NCI-H69 (cell line): ENCODE measurements at places on chromosomes 7 and 10.

DNA sequence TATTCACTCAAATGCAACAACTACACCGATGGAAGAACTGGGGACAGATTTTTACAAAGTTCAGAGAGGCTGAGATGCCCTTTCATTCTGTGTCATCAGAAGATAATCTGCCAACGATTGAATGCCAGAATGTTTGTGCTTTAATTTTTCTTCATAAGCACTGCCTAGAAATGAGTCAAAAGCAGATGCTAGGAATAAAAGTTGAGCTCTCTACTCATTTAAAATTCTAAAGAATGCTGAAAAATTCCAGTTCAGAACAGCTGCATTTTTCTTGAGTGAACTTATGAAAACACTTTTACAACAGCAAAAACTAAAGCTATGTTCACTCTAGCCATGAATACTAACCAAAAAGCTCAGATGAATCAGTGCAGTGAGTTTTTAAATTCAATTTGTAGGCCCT lies 22.3 kb upstream of the FAM133B start:
- no peak for DNase-seq

DNA sequence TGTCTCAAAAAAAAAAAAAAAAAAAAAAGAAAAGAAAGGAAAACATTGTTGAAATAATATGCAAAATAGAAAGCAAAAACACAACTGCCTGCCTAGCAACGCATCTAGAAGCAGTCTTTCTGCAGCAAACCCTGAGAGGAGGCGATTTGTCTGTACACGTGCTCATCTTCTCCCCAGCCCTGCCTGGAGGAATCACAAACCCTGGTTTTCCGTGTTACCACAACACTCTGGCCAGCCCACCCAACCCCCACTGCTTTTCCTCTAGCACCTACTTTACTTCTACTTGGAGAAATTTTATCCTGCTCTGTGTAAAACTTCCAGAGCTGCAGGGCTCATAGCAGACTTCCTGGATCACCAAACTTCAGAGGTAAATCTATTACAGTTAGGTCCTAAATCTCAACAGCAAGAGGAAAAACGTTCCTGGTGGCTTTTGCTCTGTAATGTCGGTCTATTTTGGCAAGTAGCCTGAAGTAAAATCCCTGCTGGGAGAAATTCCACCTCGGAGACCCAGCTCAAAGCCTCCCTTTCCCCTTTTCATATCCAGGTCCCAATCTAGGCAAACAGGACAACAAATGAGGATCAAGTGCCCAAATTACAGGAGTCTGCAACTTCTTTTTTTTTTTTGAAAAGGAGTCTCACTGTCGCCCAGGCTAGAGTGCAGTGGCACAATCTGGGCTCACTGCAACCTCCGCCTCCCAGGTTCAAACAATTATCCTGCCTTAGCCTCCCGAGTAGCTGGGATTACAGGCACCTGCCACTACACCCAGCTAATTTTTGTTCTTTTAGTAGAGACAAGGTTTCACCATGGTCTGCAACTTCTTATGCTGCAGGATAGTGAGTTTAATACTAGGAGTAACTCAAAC lies 91.6 kb downstream of the DNMBP start:
- DNase-seq = peak; percentile 46

DNA sequence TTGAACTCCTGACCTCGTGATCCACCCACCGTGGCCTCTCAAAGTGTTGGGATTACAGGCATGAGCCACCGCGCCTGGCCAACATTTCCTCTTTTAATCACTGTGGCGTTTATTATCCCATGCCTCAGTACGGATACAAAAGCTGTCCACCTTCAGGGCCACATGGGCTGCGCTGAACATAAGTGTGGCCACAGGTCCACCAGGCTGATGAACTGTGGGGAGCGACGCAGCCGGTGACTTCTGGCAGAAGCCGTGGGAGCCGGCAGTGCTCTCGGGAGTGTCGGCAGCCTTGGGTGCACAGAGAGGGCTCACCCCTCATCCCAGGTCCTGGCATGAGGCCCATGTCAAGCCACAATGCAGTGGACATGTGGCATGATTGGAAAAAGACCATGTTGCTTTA lies 223.6 kb downstream of the TNS3 start:
- no peak for DNase-seq

DNA sequence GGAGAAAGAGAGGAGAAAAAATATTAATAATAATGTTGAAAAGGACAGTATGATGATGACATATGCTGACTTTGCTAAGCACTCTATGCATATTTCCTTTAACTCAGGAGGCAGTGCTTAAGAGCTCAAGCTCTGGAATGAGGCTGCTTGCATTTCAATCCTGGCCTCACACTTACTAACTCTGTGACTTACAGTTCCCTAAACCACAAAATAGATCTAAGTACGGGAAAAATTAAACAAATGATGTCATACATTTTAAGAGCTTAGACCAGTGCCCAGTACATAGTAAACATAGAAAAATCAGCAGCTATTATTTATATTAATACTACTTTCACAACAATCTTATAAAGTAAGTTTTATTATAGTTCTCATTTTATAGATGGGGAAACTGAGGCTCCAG lies 61.3 kb downstream of the GFRA1 start:
- no peak for DNase-seq

DNA sequence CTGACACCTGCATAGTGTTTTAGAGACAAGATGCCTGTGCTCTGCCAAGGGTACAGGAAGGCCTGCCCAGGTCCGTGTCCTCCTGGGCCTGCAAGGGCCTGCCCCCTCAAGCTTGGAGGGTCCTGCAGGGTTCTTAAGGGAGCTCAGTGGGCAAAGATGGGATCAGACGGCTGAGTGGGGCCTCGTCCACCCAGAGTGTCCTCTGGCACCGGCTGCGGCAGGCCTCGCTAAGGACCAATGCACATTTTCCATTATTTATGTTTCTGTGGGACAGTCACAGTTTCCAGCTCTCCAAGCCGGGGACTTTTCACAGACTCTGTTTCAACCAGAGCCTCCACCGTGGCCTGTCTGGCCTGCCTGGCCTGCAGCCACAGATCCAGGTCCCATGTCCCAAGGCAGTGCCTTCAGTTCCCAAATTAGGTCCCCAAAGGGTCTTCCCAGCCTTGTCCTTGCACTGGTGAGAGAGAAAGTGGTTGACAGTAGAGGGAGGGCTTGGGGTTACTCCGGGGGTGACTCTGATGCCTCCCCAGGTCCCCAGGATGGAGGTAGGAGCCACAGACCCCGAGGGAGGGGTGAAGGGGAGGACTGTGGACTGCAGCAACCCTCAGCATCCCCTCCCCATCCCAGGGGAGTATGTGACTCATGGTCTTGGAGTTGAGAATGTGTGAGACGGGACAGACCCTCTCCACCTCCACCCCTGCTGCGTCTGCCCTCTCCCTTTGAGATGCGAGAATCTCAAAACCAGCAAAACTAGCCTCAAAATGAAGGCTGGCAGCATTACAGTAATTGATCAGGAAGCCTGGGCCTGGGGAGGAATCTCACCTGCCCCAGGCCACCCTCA lies 14.8 kb downstream of the MYL10 start:
- no peak for DNase-seq

DNA sequence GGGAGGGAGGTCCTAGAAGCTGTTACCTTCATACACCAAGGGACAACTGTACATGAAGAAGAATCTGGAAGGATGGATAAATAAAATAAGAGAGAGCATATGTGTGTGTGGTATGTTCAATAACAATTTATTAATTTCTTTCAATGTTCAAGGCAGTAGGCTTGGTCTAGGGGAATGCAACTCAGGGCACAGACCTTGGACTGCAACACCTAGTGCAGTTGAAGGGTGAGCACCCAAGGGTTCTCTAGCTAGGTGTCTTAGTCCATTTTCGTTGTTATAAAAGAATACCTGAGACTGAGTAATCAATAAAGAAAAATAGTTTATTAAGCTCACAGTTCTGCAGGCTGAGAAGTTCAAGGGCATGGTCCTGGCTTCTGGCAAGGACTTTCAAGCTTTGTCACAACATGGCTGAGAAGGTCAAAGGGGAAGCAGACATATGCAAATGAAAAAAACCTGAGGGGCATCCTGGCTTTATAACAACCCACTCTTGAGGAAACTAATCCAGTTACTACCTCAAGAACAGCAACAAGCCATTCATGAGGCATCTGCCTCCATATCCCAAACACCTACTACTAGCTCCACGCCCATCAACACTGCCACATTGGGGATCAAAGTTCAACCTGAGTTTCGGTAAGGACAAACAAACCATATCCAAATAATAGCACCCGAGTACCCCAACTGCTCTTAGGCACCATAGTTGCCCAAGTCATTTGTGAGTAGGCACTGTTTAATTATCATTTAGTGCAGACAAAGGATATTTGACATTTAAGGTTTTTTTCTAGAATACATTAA lies 15.7 kb upstream of the SGCE start:
- no peak for DNase-seq
